ENCODE measurements at places on chromosomes 2 and 18.

DNA sequence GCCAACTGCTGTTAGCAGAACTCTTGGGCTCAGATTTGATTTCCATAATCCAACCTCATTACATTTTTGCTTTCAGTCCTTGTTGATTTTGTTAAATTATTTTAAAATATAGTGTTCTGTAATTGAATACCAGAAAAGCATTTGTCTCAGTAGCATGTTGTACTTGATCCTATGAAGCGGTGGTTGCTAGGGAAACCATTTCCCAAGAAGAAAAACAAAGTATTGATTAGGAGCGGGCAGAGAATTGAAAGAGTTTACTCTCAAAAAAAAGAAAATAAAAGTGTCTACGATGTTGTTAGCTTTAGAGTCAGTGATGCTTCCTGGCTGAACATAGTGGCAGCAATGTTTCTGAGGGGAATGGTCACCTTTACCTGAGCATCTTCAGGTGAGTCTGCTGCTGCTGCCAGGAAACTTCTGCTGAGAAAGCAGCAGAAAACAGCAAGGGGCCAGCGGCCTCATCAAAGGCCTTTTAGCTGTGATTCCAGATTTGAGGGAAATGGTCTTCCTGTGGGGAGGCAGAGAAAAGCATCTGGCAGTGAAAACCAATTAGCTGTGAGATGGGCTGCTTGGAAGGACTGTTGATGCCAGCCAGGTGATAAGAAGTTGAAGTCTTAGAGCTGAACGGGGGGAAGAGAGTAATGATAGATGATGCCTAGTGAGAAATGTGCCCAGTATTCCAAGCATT is 37.1 kb downstream of the CRIM1 start:
- no peak for DNase-seq

DNA sequence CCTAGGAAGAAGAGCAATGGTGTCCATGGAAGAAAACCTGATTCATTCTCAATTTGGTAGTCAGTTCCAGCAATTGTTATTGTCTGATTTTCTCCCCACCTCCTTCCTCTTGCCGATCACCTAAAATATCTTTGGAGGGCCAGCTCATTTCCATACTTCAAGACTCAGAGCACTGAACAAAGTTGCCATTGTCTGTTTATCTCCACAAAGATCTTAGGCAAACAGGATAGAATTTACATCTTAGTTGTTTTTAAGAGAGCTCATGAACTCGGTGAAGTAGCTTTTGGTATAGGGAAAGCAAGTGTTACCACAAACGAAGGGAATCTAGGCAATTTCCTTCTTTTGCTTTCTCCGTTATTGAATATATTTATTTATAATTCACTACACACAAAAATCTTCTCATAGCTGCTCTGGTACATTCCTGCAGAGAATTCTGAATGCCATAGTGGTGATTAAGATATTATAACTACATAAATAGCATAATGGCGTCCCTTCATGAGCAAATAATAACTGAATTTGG is 41.5 kb upstream of the CHST9 start:
- DNase-seq: no peak

DNA sequence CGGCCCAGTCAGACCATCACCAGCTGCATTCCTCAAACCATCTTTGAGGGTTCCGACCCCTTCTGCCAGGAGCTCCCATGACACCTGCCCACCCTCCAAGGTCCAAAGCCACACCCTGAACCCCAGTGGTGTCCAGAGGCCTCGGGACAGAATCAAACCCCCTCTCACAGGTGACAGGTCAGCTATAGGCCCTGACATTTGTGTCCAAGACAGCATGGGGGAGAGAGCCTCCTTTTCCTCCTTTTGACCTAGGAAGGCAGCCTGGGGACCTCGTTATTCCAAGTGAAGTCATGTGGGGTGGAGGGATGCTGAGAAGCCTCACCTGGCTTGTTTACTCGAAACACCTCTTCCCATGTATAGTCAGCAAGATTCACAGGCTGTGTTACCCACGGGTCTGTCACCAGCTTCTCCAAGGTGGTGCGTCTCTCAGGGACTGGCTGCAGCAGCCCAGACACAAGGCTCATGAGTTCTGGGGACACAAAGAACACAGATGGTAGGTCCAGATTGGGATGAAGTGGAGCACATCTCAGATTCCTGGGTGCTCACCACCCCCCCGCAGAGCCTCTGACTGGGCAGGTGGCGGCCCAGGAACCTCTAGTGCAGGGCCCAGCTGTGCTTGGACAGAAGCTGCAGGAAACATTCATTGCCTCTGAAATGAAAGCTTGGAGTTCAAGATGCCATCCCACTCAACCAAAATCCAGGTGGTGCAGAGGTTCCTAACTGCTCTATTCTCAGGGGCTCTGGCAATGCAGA is 5.1 kb upstream of the MTERF4 start:
- no peak for DNase-seq

- no peak for DNase-seq
These were observed 162.3 kb downstream of the ARHGAP28 start for GRCh38 chr18:6891788-6892187.

GRCh38 chr2:1287427-1287826 is 125.8 kb upstream of the TPO start:
- DNase-seq: peak; percentile 19

- DNase-seq: no peak
These were observed 200.3 kb upstream of the ID2 start for GRCh38 chr2:8481463-8482009.

DNA sequence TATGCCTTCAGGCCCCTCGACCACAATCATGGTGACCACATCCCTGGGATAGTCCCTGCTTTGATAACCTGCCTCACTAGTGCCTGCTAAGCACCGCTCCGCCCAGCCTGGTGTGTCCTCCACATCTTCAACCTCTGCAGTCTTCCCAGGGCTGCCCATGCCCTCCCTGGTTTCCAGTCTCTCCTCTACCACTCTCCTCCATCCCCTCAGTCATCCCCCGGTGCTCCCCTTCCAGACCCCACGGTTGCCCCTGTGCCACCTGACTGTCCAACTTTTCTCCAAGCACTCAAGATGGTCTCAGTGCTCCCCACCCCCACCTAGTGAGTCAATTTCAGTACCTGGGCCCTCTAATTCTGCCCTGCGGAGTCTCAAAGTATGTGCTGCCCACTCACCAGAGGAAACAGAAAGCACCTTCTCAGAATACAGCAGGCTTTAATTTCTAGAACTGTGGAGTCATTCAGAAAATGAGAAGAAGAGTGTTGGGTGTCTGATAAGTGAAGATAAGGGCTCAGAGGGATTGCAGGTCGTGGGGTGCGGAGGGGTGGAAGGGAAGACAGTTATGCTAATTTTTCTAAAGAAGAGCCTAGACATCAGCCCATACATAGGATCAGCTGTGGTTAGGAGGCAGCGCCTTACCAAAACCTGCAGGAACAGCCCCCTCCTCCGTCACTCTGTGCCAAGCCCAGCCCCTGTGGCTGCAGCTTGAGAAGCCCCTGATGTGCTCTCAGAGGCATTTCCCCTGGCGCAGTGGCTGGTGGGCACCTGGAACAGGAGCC is 53.6 kb upstream of the CAB39 start:
- DNase-seq: no peak

DNA sequence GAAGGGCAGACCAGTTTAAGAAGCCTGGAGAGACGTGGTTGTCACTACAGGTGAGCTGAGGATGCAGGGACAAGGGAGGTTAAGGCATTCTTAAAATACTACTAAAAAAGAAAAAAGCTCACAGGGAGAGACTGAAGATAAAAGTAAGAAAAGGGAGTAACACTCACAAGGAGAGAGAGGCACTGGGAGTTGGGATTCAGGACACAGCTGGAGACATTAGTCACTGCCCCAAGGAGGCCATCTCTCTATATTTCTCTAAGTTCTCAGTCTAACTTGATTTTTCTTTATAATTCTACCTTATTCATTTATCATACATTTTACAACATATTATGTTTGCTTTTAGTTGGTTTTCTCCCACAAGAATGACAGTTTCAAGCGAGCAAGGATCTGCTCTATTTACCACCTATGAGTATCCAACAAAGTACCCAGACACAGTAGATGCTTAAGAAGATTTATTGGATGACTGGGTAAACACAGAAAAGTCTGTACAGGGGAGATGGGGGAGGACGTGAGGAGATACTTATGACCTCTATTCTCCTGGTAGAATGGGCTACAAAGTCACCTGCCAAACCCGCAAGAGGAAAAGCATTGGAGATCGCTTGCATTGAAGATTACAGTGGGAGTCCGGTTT is 2.2 kb downstream of the SERPINE2 start:
- DNase-seq: no peak

DNA sequence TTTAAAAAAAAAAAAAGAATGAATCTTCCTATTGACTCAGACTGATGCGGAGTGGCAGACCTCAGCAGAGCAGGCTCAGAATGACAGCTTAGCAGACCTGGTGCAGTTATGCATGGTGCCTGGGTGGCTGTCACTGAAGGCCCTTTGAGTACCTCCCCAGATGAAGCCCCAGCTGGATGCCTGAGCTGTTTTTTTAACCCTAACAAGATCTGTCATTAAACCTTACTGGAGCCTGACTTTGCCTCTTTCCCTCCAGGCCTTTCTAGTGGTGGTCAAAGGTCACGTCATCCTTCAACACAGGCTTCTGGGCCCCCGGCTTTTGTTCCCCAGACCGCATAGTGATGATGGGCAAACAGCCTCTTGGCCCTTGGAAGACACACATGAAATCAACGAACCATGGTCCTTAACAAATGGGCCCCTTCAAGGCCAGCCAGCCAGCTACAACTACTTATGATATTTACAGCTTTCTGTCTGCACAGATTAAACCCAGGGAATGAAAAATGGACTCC is 138.3 kb upstream of the CYP1B1 start:
- no peak for DNase-seq

DNA sequence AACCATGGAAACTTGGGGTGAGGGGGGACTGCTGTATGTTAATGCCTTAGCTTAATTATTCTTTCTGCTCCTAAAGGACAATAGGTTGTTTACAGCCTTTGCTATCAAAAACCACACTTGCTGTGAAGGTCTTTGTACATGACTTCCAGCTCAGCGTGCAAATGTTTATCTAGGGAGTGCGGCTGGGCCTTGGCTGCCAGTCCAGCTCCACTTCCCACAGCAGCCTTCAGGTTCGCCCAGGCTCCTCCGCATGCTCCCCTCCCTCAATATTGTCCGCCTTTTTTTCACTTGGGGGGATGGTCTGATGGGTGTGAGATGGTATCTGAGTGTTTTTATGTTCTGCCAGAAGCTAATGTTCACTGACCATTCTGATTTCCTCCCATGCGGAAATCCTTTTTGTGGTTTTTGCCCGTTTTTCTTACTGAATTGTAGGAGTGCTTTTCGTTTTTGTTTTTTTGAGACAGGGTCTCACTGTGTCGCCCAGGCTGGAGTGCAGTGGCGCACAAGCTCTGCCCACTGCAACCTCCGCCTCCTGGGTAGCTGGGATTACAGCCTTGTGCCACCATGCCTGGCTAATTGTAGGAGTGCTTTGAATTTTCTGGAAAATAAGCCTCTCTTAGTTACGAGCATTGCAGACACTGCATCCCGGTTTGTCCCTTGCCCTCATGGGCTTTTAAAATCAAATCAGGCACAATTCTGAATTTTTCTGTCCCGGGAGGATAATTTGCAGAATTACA is 28.8 kb downstream of the SH3BP4 start:
- DNase-seq: no peak

DNA sequence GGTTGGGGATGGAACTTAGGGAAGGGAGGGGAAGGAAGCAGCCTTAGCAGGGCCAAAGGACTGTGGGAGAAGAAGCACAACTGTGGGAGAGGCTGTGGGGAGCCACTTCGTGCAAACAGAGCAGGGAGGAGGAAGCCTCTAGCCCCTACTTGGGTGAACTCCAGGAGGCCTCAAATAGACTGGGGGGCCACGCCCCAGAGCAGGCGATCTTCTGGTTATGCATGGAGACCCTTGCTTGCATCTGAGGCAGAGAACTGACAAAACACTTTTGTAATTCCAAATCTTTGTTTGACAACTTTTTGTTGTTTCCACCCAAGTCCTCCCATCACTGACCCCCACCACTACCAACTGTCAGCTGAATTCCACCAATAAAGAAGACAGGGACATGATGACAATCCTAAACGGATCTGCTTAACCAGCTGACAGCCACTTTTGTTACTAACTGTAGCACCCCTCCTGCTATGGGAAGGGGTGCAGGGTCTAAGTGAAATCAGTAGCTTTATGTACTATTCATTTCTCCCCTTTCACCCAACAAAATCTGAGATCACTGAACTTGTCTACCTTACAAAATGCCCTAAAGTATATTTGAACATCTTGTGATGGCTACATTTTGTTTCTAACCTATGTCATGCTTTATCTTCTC is 80.5 kb upstream of the CPO start:
- DNase-seq: no peak

GRCh38 chr2:156320486-156321098 is 11.9 kb downstream of the NR4A2 start:
- no peak for DNase-seq

DNA sequence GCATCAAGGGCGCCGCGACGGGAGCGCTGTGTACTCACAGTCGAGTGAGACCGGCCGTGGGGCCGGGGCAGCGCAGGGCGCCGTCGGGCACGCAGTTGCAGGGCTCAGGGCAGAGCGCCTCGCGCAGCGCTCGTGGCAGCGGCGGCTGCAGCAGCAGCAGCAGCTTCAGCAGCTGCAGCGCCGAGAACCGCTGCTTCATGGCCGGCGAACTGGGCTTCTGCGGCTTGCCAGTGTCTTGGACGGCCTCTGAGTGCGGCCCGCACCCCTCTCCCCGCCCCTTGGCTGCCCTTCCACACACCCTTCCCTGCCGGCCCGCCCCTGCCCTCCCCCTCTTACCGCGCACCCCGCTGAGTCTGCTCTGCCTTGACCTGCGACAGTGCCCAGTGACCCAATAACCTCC is at the start of gene LHCGR:
Gene LHCGR, minus strand, starts transcription at position 252 of the 400 bp plus-strand sequence. Its CDS starts 53 bp downstream, at position 199.
- no peak for DNase-seq

GRCh38 chr18:27447451-27447881 is 262.4 kb upstream of the CHST9 start:
- DNase-seq: no peak

GRCh38 chr18:47420130-47420529 is 168.7 kb upstream of the SKOR2 start:
- no peak for DNase-seq

DNA sequence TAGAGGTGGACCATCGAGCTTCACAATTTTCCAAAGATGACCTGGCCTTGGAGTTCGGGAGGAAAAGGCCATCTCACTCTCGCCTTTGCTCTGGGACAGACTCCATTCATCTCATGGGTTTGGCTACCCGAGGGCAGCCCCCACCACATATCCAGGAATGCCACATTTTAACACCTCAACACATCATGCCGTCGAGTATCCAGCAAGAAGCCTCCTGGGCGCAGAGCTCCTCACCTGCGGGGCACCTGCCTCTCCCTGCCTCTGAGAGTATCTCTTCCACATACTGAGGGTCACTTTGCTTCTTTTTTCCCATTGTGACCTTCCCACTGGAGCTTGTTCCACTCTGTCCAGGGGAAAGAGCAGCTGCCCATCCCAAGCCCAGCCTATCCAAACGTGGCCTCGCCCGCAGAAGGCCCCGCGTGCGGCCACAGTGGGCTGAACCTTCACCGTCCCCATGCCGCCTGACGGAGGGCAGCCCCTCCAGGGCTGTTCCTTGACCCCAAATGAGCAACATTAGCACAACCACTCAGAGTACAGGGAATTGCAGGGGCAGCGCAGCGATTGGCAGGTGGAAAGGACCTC is 5.5 kb upstream of the LIMS2 start:
- DNase-seq: peak; percentile 33

DNA sequence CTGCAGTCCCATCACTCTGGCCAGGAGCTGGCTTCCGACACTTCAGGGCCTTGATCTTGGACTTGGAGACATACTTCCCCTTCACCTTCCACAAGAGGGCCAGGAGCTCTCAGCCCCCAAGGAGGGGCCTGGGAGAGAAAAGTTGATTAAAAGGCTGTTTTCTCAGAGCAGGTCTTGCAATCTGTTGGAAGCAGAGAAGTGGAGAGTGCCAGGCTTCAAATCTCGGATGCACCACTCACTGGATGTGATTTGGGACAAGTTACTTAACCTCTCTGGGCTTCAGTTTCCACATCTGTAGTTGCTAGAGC is 255.3 kb downstream of the CYP26B1 start:
- no peak for DNase-seq
